ENCODE measurements at places on chromosomes 3 and 15.

GRCh38 chr3:94937980-94938379, 875.1 kb downstream of the NSUN3 start:
- DNase-seq = no peak

DNA sequence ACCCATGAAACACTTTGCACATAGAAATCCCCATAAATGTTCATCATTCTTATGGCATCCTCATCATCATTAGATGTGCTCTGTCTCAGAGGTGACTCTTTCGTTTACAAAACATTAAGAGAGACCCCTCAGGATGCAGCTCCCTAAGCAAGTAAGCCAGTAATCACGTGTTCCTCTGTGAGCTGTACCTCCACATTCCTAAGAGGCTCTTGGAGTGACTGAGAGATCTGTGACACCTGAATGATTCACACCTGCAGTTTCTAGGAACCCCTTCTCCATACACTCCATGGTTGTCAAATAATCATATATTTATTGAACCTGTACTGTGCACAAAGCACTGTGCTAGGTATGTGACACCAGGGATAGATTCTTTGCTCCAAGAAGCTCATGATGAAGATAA, 602.4 kb downstream of the UNC13C start:
- DNase-seq = no peak

GRCh38 chr15:70248116-70249025, 150.7 kb upstream of the TLE3 start:
- DNase-seq = no peak

DNA sequence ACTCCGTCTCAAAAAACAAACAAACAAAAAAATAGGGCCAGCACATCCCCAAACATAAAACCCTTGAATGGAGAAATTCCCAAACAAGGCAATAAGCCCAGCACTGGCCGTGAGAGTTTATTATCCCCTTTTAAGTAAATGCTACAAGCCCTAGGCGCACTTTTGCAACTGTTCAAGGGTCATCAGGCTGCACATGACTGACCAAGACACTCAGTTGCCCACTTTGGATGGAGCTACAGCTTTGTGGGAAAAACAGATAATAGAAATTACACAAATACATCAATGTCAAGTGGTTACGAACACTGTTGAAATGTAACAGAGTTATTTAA, 33.7 kb upstream of the ZNF445 start:
- DNase-seq = no peak

GRCh38 chr3:129665024-129665768, 58.7 kb upstream of the PLXND1 start:
- DNase-seq = no peak

- DNase-seq = no peak
These were observed 554.7 kb downstream of the FHIT start for GRCh38 chr3:60696428-60697125.

DNA sequence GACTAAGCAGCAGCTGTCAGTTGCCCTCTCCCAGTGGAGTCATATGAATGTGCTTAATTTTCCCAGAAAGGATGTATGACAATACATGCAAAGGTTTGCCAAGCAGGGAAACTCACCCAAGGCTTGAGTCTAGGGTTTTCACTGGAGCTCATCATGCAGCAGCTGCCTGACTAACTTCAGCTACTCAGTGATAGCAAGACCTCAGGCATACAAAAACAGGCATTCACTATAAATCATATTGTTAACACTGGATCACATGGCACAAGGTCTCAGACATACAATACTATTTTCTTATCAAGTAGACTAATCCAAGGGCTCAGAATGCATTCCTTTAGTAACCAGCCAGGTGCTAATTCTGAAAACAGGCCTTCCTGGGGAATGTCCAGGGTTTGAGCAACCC, 85.0 kb upstream of the STAC start:
- no peak for DNase-seq

- DNase-seq = no peak
These were observed 32.2 kb upstream of the TM2D3 start for GRCh38 chr15:101684384-101684783.

GRCh38 chr3:148757238-148758215, 59.8 kb downstream of the AGTR1 start:
- no peak for DNase-seq

DNA sequence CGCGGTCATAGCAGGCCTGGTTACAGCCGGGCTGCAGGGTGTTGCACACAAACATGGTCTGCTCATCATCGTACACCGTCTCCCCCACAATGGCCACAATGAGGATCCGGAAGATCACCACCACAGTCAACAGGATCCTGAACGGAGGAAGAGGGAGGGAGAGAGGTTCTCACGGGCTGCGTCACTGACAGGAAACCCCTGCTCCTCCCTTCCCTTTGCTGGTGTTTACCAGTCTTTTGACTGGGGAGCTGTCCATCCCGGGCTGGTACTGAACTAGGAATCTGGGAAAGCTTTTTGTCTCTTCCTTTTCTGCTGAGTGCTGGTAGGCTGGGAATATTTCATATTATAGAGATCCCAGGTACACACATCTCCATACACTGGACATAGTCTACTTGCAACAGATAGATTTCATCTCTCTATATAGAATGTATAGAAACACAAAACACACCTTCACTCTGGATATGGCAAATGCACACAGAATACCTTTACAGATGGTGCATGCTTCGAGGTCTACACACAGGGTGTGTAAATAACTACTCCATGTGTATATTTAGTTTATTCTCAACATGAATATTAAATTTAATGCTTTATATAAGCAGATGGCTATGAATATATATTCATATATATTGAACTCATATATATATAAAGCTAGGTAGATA, 1.4 kb downstream of the GJD2 start:
- no peak for DNase-seq

- no peak for DNase-seq
These were observed 48.8 kb downstream of the FBXO22 start for GRCh38 chr15:75952525-75952924.

DNA sequence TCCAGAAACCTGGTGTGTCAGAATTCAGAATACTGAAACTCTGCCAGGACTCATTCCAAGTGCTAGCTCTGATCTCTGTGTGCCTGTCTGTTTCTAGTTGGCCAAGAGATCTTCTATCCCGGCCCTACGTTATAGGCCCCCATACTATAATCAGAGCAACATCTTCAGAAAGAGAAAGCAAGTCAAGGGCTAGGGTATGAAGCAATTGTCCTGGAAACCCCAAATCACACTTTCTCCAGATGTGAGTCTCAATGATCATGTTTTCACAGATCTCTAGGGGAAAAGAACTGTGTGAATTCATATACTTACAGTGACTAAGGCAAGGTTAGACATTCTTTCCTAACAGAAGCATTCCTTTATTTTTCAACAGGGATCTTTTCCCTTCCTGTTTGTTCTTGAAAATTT, 309.7 kb downstream of the SLC9A9 start:
- no peak for DNase-seq

DNA sequence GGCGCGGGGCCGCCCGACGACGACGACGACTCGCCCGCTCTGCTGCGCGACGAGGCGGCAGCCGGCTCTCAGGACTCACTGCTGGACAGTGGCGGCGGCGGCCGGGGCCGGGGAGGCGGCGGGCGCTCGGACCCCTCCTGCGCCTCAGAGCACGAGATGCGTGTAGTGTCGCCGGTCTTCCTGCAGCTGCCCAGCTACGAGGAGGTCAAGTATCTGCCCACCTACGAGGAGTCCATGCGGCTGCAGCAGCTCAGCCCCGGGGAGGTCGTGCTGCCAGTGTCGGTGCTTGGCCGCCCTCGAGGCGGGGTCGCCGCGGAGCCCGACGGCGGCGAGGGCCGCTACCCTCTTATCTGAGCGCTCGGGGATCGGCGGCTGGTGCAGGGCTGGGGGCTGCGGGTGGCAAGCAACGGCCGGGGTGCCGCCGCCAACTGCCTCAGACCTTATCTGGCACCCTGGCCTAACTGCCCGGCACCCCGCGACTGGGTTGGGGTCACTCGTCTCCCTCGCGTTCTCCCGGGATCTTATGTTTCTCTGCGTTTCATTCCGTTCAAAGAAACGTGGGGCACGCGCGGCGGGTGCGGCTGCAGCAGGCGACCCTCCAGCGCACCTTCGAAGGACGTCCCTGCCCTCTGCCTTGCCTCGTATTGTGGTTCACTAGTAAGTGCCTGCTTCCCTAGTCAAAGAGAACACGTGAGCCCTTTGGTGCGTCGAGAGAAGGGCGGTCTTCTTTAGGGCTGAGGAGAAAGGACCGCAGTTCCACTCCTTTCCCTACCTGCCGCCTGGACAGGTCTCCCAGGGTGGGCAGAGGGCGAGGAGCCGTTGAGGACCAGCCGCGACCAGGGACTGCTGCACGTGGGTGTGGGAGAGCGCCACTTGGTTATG, 1.0 kb downstream of the C3orf80 start:
- DNase-seq = peak; percentile 18

- DNase-seq = no peak
These were observed 16.2 kb downstream of the IGDCC4 start for GRCh38 chr15:65406424-65407000.

GRCh38 chr3:157029365-157029790, 130.6 kb downstream of the CCNL1 start:
- DNase-seq = no peak

Data from activated T-cell treated with anti-CD3 and anti-CD28 coated beads, Interleukin-2, amount 50 U/mL, for 1 hour (primary cell).